ENCODE measurements at places on chromosomes 1 and 21. TPM values are rescaled to one million over a fixed set of nuclear protein-coding genes. Genes with fewer than 3 reads are reported as not detected.

GRCh38 chr1:158045639-158046038 lies 52.2 kb downstream of the KIRREL1 start:
- no peak for DNase-seq

DNA sequence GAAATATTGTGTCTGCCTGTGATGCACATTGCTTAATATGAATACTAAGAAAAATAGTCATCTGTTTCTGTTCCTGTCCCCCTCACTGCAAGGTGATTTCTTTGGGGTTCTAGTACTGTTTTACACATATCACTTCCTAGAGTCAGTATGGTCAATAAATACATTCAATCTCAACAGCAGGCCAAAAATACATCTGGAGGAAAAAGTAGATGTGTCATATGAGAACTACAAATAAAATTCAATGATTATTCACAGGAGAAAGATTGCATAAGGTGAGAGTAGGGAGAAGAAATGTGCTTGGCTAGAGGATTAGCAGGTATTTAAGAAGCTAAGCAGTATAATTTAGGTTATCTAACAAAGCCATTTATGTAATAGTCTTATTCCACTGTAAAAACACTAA lies 45.3 kb upstream of the SAMSN1 start:
- DNase-seq: no peak

DNA sequence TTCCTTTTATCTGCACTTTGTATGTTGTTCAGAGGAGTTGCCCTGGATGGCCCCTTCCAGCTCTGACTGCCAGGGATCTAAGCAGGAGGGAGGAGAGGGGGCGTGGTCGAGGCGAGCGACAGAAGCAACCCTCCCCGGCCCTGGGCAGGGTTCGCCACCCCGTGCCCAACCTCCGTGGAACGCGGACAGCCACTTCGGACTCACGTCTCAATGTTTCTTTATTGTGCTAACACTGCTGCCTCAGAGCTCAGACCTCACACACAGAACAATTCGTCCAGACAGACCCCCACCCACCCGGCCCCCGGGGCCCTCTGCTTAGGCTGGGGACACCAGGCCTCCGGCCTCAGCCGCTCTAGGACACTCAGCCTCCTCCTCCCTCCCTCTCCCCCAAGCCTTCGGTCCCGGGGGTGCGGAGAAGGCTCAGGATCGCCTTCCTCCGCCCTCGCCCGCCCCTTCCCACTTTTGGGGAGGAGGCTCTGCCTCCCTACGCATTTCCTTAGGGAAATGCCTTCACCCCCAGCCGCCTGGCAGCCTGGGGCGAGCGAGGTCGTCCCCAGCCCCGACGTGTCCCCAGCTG lies 8.3 kb downstream of the VSIG8 start:
- no peak for DNase-seq

- DNase-seq: no peak
Measured at GRCh38 chr21:41975391-41976272, 21.8 kb upstream of the C2CD2 start.

GRCh38 chr1:218480588-218481099 lies 135.5 kb downstream of the TGFB2 start:
- no peak for DNase-seq

- no peak for DNase-seq
Measured at GRCh38 chr1:239742416-239743109, 349.1 kb upstream of the FMN2 start.

DNA sequence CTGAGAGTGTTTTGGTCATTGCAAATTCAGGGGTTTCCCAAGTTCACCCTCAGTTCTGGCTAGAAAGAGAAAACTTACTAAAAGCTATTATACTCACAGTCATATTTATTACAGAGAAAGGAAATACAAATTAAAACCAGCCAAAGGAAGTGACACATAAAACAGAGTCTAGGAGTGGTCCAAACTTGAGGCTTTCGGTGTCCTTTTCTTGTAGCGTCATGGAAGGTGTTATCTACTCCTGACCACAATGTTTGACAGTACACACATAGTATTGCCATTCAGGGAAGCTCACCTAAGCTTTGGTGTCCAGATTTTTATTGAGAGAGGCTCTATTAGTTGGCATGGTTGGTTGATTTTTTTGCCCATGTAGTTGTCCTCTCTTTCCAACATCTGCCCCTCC lies 59.0 kb downstream of the SLC35A3 start:
- no peak for DNase-seq

DNA sequence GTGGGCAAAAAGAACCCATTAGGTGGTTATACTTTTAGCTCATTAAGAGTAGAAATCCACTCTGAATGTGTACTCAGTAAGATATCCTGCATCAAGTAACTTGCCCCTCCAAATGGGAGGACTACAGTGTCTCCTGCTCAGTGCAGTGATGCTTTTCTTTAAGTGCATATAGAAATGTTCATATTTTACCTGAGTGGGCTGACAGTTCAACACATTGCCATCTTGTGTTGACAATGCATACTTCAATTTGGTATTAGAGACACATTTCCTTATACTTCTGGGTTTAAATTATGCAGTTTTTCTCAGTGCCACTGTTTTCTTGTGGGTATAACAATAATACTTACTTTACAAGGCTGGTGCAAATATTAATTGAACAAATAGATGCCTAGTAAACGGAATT lies 318.6 kb upstream of the TMPRSS15 start:
- no peak for DNase-seq

KRTAP10-9 gene
- polyA plus RNA-seq: not detected

All from thymus (tissue), 14 donors.